ENCODE measurements at places on chromosomes 5 and 9. TPM values are rescaled to one million over a fixed set of nuclear protein-coding genes. Genes with fewer than 3 reads are reported as not detected.
A peak's percentile ranks its signal among the peaks of the same experiment; 100 is the strongest.

IFNA4 gene
- not detected for total RNA-seq

GRCh38 chr5:106530150-106530549, 1140.6 kb downstream of the EFNA5 start:
- H3K27me3 ChIP-seq = no peaks in the 10 kb centered on the region
- no peak for DNase-seq
- no peak overlapping the region for H3K4me3 ChIP-seq

- H3K4me1 ChIP-seq = no peaks in the 10 kb centered on the region
- no peak overlapping the region for H3K27ac ChIP-seq
- no peak overlapping the region for H3K4me3 ChIP-seq
- no peaks in the 10 kb centered on the region for H3K36me3 ChIP-seq
- DNase-seq = no peak
- H3K27me3 ChIP-seq = peaks cover 3% of the 10 kb centered on the region
Observed at GRCh38 chr5:154168395-154168794, 22.1 kb upstream of the GALNT10 start.

SKP2 gene
- 10.0 TPM for total RNA-seq

GRCh38 chr9:132946211-132946610, 1.8 kb upstream of the TSC1 start:
- peaks cover 26% of the 10 kb centered on the region for H3K4me1 ChIP-seq
- H3K27ac ChIP-seq = no peak overlapping the region
- no peak overlapping the region for H3K4me3 ChIP-seq
- H3K27me3 ChIP-seq = no peaks in the 10 kb centered on the region
- H3K36me3 ChIP-seq = no peaks in the 10 kb centered on the region
- no peak for DNase-seq

DNA sequence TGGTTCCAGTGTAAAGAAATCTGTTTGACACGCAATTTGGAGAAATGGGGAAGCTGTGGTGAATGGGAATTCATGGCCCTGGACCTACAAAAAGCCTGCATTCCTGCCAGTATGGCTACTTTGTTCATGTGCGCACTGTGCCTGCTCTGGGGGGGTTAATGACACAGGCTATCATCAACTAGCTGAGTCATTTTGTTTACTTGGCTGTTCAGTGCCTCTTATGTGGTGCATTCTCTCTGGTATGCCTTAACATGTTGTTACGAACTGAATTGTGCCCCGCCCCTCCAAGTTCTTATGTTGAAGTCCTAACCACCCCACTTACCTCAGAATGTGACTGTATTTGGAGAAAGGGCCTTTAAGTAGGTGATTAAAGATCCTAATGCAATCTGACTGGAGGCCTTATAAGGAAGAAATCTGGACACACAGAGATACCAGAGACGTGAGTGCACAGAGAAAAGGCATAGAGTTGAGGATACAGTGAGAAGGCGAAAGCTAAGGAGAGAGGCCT, 20.4 kb upstream of the UBAP1 start:
- DNase-seq = no peak
- no peak overlapping the region for H3K4me3 ChIP-seq
- no peaks in the 10 kb centered on the region for H3K4me1 ChIP-seq
- H3K27me3 ChIP-seq = no peaks in the 10 kb centered on the region
- no peaks in the 10 kb centered on the region for H3K36me3 ChIP-seq

DNA sequence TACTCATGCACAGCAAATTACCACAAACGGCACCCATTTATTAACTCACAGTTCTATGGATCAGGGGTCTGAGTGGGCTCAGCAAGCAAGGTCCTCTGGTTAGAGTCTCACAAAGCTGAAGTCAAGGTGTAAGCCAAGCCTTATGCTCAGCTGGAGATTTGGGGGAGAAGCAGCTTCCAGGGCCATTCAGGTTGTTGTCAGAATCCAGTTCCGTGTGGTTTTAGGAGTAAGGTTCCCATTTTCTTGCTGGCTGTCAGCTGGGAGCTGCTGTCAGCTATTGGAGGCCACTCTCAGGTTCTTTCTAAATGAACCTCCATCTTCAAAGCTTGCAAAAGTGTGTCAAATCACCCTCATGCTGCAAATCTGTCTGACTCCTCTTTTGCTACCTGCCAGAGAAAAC, 17.7 kb downstream of the FCN2 start:
- peak; percentile 11 for DNase-seq
- H3K4me3 ChIP-seq = no peak overlapping the region
- H3K36me3 ChIP-seq = no peaks in the 10 kb centered on the region
- peaks cover 25% of the 10 kb centered on the region for H3K4me1 ChIP-seq
- no peak overlapping the region for H3K27ac ChIP-seq

GRCh38 chr5:112878760-112879159, 17.7 kb downstream of the SRP19 start:
- H3K4me3 ChIP-seq = no peak overlapping the region
- H3K27me3 ChIP-seq = no peaks in the 10 kb centered on the region
- DNase-seq = no peak
- H3K27ac ChIP-seq = no peak overlapping the region
- peaks cover 12% of the 10 kb centered on the region for H3K4me1 ChIP-seq

DNA sequence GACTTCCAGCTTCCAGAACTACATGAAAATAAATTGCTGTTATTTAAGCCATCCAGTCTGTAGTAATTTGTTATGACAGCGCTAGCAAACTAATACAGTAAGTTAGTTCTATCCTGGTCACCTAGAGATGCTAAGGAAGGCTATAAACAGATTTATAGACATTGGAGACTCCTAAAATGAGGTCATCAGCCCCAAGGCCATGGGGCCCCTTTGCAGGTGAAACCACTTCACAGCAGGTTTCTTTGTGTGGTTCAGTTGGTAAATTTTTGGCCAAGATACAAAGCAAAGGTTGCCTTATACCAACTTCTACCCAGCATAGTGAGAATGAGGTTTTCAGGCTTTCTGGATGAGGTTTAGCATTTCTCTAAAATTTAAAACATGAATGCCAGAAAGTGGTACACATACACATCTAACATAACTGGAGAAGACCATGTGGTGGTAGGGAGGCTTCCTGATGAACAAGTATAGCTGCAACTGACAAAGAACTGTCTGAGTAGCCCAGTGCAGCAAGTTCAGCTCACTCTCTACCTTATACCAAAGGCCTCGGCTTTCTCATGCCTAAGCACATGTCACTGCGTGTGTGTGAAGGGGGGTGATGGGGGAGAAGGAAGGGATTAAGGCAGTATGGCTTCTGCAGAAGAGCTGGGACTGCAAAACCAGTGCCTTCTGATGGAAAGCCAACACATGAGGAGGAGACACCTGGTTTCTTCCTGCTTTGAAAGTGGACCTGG, 264.6 kb upstream of the TAS2R1 start:
- no peak for DNase-seq
- no peak overlapping the region for H3K27ac ChIP-seq
- no peaks in the 10 kb centered on the region for H3K4me1 ChIP-seq

PCDHB3 gene
- total RNA-seq = 1.2 TPM

ZNF608 gene
- total RNA-seq = 31.9 TPM

LECT2 gene
- not detected for total RNA-seq

DNA sequence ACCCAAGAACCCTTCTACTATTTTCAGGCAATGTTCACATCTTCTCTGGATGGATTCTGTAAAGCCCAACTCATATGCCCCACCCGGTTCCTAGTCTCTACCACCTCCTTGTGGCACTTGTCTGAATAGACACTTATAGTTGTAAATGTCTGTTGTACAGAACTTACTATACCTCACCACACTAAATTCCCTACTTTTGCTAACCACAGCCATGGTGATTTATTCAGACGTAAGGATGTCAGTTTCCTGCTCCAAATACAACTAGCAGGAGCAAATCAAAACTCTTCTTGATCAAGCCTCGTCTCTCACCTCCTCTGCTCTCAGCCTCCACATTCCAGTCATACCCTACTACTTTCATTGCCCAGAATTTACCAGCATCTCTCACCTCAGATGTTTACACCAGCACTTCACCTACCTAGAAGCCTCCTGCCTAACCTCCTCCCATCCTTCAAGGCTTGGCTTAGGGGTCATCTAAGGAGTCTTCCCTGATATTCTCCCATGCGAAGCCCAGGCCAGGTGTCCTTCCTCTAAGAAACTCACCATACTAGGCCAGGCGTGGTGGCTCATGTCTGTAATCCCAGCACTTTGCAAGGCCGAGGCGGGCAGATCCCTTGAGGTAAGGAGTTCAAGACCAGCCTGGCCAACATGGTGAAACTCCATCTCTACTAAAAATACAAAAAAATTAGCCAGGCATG, 75.5 kb downstream of the MAPKAP1 start:
- peaks cover 27% of the 10 kb centered on the region for H3K4me1 ChIP-seq
- H3K4me3 ChIP-seq = no peak overlapping the region
- H3K27me3 ChIP-seq = no peaks in the 10 kb centered on the region
- DNase-seq = peak; percentile 52
- H3K36me3 ChIP-seq = no peaks in the 10 kb centered on the region
- H3K27ac ChIP-seq = no peak overlapping the region

DNA sequence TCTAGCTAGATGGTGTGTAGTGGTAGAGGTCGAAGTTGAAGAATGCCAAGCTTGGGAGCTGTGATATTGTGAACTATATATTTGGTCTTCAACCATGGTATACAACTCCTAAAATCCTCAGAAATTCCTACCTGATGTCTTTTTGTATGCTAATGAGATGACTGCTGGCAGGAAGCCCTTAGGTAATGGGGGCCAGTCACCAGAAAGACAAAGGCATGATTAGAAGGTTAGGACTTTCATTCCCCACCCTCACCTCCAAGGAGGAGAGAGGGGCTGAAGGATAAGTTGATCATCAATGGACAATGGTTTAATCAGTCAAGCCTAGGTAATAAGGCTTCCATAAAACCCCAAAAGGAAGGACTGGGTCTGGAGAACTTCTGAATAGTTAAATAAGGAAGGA, 285.7 kb upstream of the POU5F2 start:
- H3K4me1 ChIP-seq = no peaks in the 10 kb centered on the region
- no peaks in the 10 kb centered on the region for H3K36me3 ChIP-seq
- no peaks in the 10 kb centered on the region for H3K27me3 ChIP-seq
- DNase-seq = no peak
- H3K4me3 ChIP-seq = no peak overlapping the region

DNA sequence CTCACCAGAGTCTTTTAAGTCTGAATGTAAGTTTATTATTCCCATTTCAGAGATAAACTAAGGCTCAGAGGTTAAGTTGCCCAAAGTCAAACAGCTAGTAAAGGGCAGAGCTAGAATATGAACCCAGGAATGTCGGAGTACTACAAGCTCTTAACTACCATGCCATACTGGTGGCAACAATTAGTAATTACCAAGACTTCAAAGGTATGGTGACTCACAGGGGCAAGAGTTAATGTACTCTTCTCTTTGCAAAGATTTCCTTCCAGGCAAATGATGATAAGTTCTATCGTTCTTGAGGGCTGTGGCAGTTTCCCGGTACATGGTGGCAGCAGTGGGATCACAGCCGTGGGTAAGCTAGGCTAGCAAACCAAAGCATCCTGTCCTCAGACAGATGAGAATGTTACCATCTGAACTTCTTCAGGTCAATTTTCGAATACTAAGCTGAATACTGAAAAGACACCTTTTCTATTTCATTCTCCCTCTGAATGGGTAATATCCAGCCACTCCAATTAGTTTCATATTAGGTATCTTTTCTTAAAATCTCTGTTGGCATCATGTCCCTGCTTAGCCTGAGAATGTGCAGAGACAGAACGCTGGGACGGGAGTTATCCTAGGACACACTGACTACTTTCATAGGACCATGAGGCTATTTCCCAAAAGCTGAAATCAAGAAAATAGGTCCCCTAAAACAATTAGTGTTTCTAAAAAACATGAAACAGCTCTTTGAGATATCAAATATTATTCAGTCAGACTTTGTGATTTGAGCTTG, 117.0 kb upstream of the NR5A1 start:
- no peaks in the 10 kb centered on the region for H3K36me3 ChIP-seq
- no peak overlapping the region for H3K27ac ChIP-seq
- H3K27me3 ChIP-seq = no peaks in the 10 kb centered on the region
- no peak overlapping the region for H3K4me3 ChIP-seq

FAM78A gene
- total RNA-seq = 8.4 TPM

DNA sequence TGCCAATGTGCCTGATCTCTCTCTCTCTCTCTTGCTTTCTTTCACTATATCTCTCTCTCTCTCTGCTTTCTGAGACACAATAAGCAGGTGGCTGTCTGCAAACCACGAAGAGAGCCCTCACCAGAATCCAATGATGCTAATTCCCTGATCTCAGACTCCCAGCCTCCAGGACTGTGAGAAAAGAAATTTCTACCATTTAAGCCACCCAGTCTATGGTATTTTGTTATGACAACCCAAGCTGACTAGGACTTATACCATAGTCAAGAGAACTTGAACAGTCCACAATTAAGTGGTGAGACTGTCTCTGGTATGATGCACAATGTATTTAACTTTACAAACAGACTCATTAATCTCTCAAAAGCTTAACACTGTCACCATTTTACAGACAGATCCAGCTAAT, 67.0 kb downstream of the NFIB start:
- H3K36me3 ChIP-seq = no peaks in the 10 kb centered on the region
- no peak overlapping the region for H3K4me3 ChIP-seq
- H3K27ac ChIP-seq = no peak overlapping the region
- no peak for DNase-seq
- peaks cover 17% of the 10 kb centered on the region for H3K4me1 ChIP-seq

- H3K27ac ChIP-seq = no peak overlapping the region
- DNase-seq = no peak
- H3K36me3 ChIP-seq = no peaks in the 10 kb centered on the region
- H3K27me3 ChIP-seq = no peaks in the 10 kb centered on the region
Observed at GRCh38 chr9:119333507-119334229, 35.6 kb downstream of the BRINP1 start.

- no peak for DNase-seq
- no peaks in the 10 kb centered on the region for H3K27me3 ChIP-seq
- no peaks in the 10 kb centered on the region for H3K4me1 ChIP-seq
- H3K36me3 ChIP-seq = no peaks in the 10 kb centered on the region
Observed at GRCh38 chr5:175047048-175047447, 322.7 kb downstream of the MSX2 start.

DNA sequence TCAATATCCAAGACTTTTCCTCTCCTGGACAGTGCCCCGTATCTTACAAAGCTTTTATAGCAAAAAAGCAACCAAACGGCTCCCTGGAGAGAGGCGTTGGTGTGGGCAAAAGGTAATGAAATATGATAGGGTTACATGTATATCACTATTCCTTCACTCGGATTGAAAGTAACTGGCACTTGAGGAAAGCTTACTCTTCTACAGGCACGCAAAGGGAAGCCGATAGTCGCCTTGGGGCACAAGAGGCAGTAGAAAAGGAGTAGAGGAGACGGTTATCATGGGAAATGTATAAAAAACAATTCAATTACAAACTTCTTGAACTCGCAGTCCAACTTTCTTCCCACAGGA, 1.1 kb downstream of the DIAPH1 start:
- no peaks in the 10 kb centered on the region for H3K27me3 ChIP-seq
- peaks cover 29% of the 10 kb centered on the region for H3K36me3 ChIP-seq
- H3K4me3 ChIP-seq = no peak overlapping the region

GRCh38 chr5:17839848-17840247, 205.6 kb downstream of the TAF11L14 start:
- no peaks in the 10 kb centered on the region for H3K27me3 ChIP-seq
- no peak overlapping the region for H3K4me3 ChIP-seq
- H3K27ac ChIP-seq = no peak overlapping the region

- no peak overlapping the region for H3K4me3 ChIP-seq
- no peak overlapping the region for H3K27ac ChIP-seq
- H3K4me1 ChIP-seq = peaks cover 16% of the 10 kb centered on the region
Observed at GRCh38 chr9:109325089-109325488, 4.2 kb upstream of the EPB41L4B start.

Measured in adrenal gland (tissue), 19 donors.